Stimulated activated CD8-positive, alpha-beta memory T cell treated with anti-CD3 and anti-CD28 coated beads, Interleukin-7, amount 100 ng/mL, for 4 hours (primary cell): ENCODE measurements at places on chromosomes 16 and 17.
A peak's percentile ranks its signal among the peaks of the same experiment; 100 is the strongest.

DNA sequence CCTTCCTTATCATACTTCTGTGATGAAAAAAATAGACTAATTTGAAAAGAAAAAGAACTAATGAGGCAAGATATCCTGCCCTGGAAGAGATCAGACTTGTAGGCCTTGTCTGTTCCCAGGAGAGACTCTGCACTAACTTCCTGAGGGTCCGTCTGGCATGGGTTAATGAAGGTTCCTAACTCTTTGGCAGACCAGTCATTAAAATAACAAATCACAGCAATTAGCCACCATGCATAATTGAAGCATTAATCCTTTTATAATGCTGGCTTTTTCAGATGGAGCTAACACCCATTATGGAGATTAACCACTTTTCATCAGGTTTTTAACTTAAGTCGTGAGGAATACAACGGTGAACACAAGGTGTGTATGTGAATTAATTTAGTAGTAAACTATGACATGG is 10.4 kb upstream of the KRT10 start:
- DNase-seq: no peak

DNA sequence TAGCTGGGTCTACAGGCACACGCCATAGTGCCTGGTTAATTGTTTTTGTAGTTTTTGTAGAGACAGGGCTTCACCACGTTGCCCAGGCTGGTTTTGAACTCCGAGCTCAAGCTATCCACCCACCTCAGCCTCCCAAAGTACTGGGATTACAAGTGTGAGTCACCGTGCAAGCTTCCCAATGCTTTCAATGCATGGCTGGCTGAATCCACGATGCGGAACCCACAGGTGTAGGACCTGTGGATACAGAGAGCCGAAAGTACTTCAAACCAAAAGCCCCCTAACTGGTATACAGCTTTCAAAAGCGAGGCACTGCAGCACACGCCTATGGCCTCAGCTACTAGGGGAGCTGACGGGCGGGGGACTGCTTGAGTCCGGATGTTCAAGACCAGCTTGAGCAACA is 44.8 kb downstream of the METTL16 start:
- no peak for DNase-seq

DNA sequence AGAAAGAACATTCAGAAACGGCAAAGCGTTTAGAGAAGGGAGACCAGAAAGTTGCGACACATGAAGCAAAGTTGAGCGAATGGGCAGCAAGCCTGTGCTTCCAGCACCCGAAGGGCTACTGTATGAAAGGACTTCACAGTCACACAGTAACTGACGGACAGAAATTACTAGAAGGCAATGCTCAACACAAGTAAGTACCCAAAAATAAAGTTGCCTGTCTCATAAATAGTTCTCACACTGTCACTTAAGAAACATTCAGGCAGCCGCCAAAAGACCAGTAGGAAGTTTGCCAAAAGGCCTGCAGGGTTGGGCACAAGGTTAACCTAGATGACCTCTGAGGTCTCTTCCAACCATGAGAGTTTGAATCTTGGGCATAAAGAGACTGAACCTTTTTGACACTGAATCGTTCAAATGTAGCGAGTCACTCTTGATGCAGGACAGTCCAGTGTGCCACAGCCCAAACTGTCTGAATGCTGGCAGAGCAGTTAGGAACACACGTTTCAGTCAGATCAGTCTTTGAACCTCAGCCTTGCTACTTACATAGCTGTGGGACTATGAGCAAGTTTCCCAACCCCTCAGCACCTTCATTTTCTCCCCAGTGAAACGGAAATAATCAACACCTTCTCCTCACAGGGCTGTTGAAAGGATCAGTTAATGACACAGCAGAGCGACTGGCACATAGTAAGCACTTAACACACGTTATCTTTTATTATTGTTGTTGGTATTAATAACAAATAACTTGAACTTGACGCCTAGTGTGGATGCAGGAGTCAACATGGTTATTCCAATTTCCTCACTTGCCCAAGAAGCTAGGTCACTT is 10.4 kb downstream of the NCBP3 start:
- DNase-seq: no peak

DNA sequence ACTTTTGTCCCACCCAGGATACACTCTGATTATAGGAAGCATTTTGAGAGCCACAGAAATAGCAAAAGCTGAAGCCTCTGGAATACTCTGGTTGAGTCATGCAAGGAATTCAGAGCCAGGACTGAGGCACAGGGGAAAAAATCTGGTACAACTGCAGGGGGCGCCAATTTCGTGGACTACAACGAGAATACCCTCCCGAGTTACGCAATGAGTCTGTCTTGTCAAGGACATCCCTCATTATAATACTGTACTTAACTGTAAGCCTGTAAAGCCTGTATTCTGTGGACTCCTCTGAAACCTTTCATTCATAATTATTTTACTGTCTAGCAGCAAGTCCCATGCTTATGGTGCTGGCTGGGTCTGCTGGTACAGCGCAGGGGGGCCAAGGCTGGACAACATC is 7.8 kb downstream of the HOXB1 start:
- DNase-seq: no peak

DNA sequence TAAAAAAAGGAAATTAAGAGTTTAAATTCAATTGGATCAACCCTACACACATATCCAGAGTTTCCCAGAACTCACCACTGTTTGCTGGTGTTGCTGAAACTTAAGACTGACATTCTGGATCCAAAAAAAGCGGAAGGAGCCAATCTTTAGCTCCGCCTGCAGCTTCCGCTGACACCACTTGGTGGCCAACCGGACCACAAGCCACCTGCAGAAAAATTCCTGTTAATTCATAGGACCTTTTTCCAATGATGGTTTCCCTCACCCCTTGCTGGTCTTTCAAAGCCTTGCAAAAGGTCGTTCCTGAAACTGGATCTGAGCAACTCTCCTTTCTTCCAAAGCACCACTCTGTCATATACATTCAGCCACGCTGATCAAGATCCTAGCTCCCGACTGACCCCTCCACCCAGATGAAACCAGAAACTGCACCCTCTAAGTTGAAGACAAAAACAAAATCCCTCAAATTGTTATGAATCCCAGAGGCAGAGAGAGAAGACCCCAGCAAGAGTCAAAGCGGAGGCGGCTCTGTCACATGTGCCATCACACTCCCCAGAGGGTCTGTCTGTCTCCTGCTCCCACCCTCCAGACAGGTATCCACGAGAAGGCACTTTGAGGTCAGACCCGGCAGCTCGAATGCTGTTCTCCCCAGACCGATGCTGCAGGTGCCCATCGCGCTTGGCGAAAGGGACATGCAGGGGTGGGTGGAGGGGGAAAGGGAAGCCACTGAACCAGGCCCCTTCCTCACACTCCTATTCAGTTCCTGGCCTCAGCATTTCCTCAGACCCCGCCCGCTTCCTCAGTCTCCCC is 773 bp downstream of the BLTP2 start:
- peak; percentile 11 for DNase-seq

- DNase-seq: no peak
Observed at GRCh38 chr17:51508048-51508447, 247.7 kb downstream of the UTP18 start.
